Activated gamma-delta T cell treated with anti-CD3 and anti-CD28 coated beads, Interleukin-2, amount 50 U/mL, for 16 hours (primary cell): ENCODE measurements at places on chromosomes 4 and X.

DNA sequence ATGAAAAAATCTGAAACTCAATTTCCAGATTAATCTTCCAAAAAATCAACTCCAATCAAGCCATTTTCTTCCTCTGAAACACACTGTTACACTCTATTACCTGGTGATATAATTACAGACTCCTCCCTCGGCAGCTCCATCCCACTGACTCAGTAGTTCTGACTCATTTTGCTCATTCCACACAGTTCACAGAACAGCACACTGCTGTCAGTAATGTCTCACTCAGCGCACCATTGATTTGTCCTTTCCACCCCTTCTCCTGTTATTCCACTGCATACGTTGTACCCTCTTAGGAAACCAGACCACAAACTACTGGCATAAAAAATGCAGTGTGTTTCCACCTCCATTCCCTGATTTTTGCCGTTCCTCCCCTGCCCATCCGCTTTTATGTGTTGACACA, 212.7 kb downstream of the SLIT2 start:
- DNase-seq: no peak

GRCh38 chr4:10878861-10879260, 194.3 kb upstream of the CLNK start:
- no peak for DNase-seq

DNA sequence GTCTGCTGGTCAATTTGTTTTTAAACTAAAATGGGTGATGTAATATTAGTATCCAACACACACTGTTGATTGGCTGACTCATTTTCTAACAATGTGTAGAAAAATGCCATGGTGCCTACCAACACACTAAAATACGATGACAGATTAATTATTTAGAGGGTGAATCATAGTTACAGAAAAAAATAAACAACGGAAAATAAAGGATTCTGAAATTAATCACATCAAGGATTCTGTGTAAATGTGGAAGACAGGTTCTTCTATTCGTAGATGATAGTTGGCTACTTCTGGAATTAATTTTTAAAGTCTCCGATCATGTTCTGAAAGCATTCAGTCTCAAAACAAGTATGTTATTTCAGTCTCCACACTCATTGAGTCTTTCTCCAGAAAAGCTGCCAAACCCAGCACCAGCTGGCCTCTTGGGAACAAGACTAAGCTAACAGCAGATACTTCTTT, 8.2 kb upstream of the IQCM start:
- no peak for DNase-seq

- no peak for DNase-seq
Measured at GRCh38 chrX:101419489-101419888, 11.5 kb downstream of the HNRNPH2 start.
